ENCODE measurements at places on chromosomes 11 and 22. TPM values are rescaled to one million over a fixed set of nuclear protein-coding genes. Genes with fewer than 3 reads are reported as not detected.

DNA sequence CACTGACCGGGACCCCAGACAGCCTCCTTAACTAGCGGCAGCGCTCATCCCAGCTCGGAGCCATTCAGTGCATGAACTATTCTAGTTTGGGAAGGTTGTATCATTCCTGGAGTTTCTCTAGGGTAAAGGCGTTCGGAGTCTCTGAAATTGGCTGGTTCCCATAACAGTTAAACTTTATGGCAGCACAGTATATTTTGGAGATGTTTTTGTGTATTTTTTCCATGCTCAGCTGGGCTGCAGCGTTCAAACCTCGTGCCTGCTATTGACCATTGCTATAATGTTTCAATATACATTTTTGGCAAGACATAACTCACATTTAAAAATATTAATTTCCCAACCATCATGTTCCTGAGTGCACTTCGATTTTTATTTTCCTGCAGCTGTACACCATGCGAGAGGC lies 169.7 kb downstream of the ST3GAL4 start:
- no peak for DNase-seq

GRCh38 chr22:17965538-17966402 lies 58.6 kb downstream of the MICAL3 start:
- DNase-seq = no peak

DNA sequence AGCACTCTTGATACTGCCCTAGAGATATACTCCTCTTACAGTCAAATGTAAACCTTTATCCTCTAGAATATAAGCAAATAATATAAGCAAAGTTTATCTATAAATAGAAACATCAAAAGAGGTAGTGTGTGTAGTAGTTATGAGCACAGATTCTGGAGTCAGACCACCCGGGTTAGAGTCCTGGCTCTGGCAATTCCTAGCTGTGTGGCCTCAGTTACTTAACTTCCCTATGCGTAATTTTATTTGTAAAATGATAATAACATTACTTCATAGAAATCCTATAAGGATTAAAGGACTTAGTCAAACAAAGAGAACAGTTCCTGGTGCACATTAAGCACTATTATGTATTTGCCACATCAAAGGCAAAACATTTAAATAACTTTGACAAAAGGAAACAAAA lies 7.0 kb downstream of the MSANTD4 start:
- no peak for DNase-seq

DNA sequence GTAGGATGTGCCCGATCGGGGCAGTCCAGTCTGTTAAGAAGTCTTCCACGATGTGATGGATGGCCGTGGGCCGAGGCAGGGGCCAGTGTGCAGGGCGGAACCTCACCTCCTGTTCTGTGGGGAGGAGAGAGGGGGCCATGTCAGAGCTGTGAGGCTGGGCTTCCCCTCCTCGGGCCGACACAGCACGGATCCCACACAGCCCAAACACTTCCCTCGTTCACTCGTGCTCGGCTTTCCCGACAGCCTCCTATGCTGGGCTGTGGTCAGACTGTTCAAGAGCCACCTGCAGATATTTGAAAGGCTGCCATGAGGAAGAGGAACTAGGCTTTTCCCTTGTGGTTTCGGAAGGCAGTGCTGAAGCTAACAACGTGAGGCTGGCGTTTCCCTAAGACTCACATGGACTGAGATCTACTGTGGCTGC lies 12.3 kb upstream of the TXN2 start:
- DNase-seq = no peak

GRCh38 chr11:121892131-121892681 lies 223.8 kb downstream of the BLID start:
- peak; percentile 3 for DNase-seq

DNA sequence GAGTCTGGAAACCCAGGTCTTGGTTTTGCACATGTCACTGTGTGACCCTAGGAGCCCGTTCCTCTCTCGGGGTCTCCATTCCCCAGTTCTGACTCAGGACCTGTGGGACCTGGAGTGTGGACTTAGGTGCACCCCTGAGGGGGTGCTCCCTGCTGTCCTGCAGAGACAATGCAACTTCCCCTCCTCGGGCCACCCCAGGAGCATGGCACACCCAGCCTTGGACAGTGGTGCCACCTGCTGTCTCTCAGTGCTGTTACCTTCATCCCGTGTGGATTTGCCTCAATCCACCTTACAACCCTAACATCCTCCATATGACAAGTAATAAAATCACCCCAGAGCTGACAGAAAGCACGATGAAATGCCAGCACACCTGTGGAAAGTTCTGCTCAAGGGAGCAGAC lies 27.5 kb upstream of the CRYBB3 start:
- no peak for DNase-seq

GRCh38 chr11:74102321-74102720 lies 68.5 kb downstream of the C2CD3 start:
- no peak for DNase-seq

- peak; percentile 95 for DNase-seq
Measured at GRCh38 chr11:20342347-20343141, 21.0 kb upstream of the HTATIP2 start.

- no peak for DNase-seq
Measured at GRCh38 chr22:48755059-48755949, 1072.4 kb downstream of the BRD1 start.

DNA sequence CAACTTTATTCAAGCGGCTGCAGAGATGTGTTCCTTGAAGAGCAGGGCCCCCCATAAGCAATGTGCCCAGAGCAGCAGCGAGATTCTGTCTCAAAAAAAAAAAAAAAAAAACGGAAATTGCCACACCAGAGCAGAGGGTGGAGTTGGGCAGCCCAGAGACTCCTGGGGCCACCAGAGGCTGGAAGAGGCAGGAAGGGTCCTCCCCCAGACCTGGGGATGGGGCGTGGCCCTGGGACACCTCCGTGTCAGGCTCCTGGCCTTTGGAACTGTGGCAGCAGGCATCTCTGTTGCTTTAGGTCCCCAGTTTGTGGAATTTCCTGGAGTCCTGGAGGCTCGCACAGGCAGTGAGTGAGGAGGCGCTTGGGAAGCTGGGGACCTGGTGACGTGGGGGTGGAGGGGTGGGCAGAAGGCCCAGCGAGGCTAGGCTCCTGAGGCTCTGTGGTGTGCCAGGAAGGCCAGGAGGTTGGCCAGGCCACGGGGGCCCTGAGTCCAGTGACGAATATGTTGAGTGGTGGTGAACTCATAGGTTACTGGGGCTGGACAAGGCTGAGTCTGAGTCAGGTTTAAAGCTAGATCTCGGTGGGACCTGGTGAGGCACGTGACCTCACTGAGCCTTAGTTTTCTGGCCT lies 735.6 kb downstream of the BRD1 start:
- no peak for DNase-seq

DNA sequence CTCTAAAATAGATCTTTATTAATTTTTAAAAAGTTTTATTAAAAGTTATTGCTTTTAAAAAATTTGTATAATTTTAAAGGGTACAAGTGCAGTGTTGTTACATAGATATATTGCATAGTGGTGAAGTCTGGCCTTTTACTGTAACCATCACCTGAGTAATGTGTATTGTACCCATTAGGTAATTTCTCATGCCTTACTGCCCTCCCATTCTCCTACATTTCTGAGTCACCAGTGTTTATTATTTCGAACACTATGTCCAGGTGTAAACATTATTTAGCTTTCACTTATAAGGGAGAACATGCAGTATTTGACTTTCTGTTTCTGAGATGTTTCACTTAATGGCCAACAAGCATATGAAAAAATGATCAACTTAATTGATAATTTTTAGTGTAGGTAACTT lies 2.3 kb downstream of the OR51G1 start:
- no peak for DNase-seq

DNA sequence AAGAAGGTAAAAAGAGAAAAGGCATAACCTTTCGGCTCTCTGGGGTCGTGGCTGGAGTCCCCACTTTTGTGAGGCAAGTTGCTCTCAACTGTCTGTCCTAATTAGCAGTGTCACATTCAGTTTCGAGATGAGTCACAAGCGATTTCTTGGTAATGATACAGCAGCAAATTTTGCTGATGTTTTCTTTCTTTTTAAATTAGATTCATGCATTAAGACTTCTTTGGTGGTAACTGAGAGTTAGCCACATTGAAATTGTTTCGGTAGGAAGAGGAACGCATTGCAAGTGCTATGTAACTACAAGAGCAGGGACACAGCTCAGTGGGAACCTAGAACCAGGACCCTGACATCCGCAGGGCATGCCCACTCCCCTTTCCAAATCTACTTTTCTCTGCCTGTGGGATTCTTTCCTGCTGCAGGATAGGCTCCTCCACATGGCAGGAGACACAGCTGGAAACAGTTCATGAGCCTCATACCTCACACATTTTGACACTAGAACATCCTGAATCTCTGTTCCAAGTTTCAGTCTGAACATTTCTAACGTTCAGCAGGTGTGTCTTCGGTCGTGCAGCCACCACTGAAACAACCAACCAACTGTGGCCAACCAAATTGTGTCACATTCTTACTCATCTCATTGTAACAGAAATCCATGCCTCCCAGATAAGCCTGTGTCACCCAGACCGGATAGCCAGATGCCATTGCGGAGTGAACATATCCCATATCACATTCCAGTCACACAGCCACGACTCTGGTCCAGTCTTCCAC lies 987.6 kb downstream of the NTM start:
- no peak for DNase-seq

- DNase-seq = no peak
Measured at GRCh38 chr22:23216461-23217170, 36.3 kb downstream of the BCR start.

DNA sequence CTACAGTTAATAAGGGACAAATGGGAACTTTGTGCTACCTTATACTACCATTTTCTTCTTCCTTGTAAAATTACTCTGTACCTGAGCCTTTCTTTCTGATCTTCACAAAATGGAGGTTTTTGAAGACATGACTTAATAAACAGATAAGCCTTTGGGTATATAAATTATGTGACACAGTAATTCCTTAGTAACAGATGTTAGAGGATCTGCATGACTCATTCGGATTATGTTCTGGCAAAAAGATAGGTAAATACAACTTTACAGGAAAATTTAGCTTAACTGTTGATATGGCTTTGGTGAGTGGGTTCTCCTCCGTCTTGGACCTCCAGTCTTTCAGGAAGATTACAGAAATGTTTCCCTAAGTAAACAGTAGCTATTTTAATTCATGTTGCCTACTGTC lies 61.8 kb downstream of the BID start:
- no peak for DNase-seq

- DNase-seq = no peak
Measured at GRCh38 chr22:20563941-20564371, 56.5 kb downstream of the MED15 start.

DNA sequence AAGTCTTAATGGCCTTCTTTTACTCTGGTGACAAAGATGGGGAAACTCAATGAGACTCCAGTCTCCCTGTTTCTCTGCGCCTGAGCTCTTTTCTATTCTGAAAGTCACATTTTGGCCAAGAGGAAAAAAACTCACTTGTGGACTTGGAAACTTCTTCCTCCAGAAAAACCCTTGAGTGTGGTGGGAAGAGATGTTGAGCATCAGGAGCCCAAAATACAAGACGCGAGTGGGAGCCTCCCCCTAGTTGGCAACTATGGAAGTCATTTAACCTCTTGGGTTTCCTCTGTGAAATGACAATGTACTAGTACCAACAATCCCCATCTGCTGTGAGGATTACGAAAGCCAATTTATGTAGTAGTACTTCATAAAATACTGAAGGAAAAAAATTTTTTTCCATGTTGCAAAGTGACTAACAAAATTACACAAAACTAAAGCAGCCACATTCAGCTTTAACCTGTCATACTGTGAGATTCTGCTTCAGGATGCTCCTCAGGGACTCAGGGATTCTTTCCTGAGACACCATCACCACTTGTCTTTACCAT lies 524 bp upstream of the SLC25A17 start:
- DNase-seq = peak; percentile 21

GRCh38 chr11:65115361-65116082 lies 2.0 kb downstream of the ZNHIT2 start:
- DNase-seq = no peak

DNA sequence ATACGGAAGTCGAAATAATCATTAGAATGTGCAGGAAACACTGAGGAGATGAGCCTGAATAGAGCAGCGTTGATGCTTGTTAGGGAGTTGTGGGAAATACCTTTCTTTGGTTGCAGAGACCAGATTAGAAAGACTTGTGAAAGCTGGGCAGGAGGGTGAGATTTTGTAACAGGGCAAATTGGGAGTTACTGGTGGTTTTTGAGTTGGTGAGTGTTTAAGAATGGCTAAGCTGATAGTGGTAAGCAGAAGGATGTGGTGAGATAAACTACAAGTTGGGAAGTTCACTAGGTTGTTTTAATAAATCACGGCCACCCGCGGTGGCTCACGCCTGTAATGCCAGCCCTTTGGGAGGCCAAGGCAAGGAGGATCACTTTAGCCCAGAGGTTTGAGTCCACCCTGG lies 34.4 kb downstream of the MCAM start:
- no peak for DNase-seq

- no peak for DNase-seq
Measured at GRCh38 chr11:108914981-108915380, 250.1 kb downstream of the DDX10 start.

- DNase-seq = no peak
Measured at GRCh38 chr22:47586946-47587345, 824.5 kb downstream of the TBC1D22A start.

- no peak for DNase-seq
Measured at GRCh38 chr22:31583861-31584485, 78.0 kb downstream of the PISD start.

DNA sequence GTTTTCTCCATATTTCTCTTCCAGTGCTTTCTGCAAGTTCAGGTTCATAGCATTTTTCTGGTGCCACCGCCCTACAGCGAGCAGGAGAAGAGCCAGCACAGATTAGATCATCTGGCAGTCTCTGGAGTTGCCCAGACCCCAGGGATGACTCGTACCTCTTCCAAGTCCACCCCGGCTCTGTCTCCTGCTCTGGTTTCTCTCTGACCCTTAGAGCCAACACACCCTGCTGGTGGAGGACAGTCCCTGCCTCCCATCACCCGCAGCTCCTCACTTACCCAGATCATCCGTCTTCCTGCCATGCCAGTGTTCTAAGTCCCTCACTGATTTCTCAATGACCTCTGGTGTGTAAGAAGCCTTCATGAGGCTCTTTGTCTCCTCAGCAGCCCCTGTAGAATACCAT lies 28.0 kb downstream of the TST start:
- no peak for DNase-seq

DNA sequence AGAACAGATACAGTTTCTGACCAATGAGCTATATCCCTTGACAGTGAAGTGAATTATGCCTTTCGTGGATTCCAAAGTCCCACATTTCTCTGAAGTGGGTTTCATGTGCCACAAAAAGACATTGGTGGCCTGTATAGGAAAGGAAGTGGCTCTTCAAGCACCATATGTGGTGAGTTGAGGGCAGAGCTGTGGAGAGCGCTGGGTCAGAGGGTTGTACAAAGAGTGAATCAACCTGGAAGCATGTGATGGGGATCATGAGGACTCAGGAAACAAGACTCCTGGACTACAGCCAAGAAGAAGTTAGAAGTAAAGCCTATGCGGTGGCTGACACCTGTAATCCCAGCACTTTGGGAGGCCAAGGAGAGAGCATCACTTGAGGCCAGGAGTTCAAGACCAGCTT lies 579 bp upstream of the SLC5A4 start:
- DNase-seq = no peak

- no peak for DNase-seq
Measured at GRCh38 chr22:50318356-50318697, 8.5 kb downstream of the DENND6B start.

The C22orf39 gene
- 57.0 TPM for total RNA-seq

The KCNK4 gene
- not detected for total RNA-seq

The PLAAT5 gene
- total RNA-seq = not detected

The DEPDC7 gene
- 0.39 TPM for total RNA-seq

The GNAZ gene
- 31.3 TPM for total RNA-seq

The CD248 gene
- 0.62 TPM for total RNA-seq

The OR8K1 gene
- total RNA-seq = not detected

The SMC1B gene
- 0.09 TPM for total RNA-seq

The KREMEN1 gene
- 1.4 TPM for total RNA-seq

Measured in neural progenitor cell (in vitro differentiated cells).